ENCODE measurements at places on chromosomes 13 and 19.

- no peak for DNase-seq
Observed at GRCh38 chr13:100176801-100177400, 88.0 kb downstream of the PCCA start.

GRCh38 chr13:42155251-42155650 lies 106.8 kb downstream of the DGKH start:
- no peak for DNase-seq

DNA sequence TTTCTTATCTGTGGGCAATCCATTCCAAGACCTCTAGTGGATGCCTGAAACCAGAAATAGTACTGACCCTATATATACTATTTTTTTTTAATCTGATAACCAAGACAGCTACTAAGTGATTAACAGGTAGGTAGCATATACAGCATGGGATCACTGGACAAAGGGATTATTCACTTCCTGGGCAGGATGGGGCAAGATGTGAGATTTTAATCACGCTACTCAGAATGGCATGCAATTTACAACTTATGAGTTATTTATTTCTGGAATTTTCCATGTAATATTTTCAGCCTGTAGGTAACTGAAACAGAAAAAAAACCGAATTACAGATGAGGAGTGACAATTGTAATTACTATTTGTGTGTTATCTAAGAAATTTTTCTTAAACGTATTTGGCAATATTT lies 41.2 kb downstream of the ZIC2 start:
- peak; percentile 1 for DNase-seq

GRCh38 chr19:39004403-39004802 lies 27.9 kb downstream of the FBXO27 start:
- DNase-seq: no peak

DNA sequence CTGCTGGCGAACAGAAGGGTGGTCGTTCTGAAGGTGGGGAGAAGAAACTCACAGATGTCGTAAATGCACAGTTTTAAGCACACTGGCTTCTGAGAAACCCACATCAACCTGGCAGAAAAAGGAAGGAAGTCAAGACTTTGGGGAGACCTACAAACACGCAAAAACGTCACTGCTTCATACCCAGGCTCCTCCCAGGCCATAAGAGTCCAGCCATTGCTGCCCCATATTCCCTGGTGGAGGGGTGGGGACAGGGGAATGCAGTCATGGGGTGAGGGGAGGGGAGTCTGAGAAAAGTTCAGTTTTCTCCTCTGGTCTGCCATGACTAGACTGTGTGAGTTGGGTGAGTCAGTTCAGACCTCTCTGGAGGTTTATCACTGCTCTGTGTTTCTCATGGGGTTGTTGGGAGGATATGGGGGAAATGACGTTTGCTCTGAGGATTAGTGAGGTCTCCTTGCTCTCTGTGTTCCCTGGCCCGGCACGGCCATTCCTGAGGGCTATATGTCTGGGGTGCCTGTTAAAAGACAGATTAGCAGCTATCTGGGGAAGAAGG lies 139.0 kb downstream of the FLT1 start:
- no peak for DNase-seq

- no peak for DNase-seq
Observed at GRCh38 chr19:42762789-42763188, 2.7 kb downstream of the PSG8 start.

Measured in PC-3 (cell line).